ENCODE measurements at places on chromosomes 6 and 20. TPM values are rescaled to one million over a fixed set of nuclear protein-coding genes. Genes with fewer than 3 reads are reported as not detected.

CD93 gene
- polyA plus RNA-seq, result 0.02 TPM

FOXF2 gene
- 17.3 TPM for polyA plus RNA-seq

MMP24OS gene
- polyA plus RNA-seq, result 35.3 TPM

ABHD16B gene
- not detected for polyA plus RNA-seq

PSORS1C1 gene
- 0.94 TPM for polyA plus RNA-seq

NHLRC1 gene
- polyA plus RNA-seq, result 1.4 TPM

TMEM74B gene
- not detected for polyA plus RNA-seq

NR2E1 gene
- polyA plus RNA-seq, result not detected

CST4 gene
- not detected for polyA plus RNA-seq

- DNase-seq, result no peak
These were observed 208.6 kb upstream of the JARID2 start for GRCh38 chr6:15037253-15037652.

DNA sequence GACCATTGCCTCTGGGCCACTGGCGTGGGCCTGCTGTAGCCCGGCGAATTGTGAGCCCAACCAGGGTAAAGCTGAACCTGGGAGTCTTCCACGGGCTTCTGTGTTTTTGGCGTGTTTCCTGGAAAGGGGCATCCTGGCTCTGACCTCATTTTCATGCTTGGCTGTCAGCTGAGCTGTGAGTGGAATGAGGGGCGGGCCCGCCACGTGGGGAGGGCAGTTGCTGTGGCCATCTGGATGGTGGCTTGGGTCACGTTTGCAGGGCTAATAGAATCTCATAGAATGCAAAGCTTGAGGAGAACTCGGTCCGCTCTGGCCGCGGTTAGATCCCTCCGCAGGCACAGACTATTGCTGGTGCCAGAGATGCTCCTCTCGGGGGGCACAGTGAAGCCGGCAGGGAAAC lies 263.0 kb downstream of the SMOC2 start:
- no peak for DNase-seq

DNA sequence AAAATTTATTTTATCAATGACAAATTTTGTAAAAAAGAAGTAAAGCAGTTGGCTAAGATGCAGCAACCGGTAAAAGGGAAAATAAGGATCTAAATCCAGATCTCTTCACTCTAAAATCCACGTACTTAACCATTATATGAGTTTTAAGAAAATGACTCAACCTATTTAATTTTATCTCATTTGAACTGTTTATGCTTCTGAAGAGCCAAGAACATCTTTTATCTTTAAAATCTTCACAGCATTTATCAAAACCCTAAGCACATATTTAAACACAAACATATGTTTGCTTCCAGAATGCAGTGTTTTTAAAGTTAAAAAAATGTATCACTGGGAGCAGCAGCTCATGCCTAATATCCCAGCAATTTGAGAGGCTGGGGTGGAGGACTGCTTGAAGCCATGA lies 339.2 kb downstream of the NKAIN2 start:
- no peak for DNase-seq

DNA sequence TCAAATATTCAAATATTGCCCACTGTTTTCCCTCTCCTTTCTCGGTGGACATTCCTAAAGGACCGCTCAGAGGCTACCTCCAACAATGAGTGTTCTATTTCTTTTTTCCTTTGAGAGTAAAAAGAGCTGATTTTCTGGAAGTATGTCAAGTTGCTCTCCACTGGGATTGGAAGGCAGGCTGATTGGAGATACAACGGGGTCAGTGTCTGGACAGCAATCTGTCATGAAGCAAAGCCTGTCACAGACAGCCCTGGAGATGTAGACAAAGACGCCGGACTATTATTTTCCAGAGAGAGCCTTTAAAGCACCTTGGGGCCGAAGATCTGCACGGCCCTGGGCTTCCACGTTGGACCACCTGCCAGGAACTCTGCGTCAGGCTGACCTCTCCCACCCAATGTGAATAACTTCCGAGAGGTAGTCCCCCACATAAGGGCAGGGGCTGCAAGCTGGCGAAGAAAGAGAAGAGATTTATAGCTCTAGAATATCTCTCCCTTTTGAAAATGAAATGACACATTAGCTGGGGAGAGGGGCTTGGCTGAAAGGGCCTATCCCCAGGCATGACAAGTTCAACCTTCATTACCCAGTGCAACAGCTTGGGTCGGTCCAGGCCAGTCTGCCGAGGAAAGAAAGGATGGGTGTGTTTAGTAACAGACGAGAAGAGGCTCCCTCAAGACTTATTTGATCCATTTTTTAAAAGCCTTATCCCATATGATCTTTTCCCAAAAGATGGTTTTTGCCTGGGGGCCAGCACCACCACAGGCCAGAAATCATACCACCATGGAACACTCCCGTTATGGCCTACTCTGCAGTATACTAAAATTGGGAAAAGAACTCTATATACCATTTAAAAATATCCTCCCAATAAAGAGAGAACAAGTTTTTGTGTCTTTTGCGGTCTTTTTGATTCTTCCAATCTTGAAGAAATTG lies 131.1 kb downstream of the OLIG3 start:
- no peak for DNase-seq

- no peak for DNase-seq
These were observed 92.6 kb upstream of the CLDN20 start for GRCh38 chr6:155171109-155171746.

- DNase-seq, result no peak
These were observed 180.8 kb upstream of the PHACTR1 start for GRCh38 chr6:12535586-12536314.

DNA sequence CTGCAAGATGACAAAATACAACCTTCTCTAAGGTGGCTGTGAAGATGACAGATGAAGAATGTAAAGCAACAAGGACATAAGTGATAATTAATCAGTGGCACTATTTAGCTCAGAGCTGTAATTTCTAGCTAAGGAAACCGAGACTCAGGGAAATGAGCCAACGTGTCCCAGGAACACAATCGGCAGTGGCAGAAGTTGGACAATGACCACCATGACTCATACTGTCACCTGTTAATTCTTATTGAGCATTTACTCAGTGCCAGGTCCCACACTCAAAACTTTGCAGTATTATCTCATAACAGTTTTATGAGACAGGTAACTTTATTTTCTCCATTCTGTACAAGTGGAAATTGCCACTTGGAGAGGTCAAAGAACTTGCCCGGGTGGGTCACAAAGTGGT lies 55.8 kb downstream of the LAMA4 start:
- DNase-seq, result no peak

DNA sequence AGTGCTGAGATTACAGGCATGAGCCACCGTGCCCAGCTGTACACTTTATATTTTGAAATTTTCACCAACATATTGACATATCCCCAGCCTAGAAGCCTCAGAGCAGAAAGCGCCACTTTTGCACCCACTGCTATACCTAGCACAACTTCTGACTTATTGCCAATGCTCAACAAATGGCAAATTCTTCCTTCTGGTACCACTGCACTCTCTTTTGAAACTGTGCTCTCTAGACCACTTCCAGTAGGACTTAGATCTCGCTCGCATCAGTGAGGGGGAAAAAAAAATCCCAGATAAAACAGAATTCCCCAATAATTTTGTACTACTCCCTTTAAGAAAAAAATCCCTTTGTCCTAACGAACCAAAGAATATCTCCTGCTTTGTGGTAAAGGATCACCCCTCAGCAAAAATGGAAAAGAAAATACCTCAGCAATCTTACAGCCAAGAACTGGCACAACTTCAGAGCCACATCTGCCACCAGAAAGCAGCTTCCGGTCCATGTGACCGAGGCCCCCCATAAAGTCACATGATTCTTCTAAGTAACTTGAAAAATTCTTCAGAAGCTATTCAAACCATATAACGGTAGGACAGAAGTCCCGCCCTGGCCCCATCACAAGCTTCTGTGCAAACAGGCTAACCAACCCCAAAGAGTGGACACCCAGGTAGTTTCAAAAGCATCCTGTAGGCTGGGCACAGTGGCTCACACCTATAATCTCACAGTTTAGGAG lies 18.5 kb upstream of the IL17F start:
- no peak for DNase-seq

GRCh38 chr20:9945408-9945807 lies 89.4 kb upstream of the ANKEF1 start:
- DNase-seq, result no peak

DNA sequence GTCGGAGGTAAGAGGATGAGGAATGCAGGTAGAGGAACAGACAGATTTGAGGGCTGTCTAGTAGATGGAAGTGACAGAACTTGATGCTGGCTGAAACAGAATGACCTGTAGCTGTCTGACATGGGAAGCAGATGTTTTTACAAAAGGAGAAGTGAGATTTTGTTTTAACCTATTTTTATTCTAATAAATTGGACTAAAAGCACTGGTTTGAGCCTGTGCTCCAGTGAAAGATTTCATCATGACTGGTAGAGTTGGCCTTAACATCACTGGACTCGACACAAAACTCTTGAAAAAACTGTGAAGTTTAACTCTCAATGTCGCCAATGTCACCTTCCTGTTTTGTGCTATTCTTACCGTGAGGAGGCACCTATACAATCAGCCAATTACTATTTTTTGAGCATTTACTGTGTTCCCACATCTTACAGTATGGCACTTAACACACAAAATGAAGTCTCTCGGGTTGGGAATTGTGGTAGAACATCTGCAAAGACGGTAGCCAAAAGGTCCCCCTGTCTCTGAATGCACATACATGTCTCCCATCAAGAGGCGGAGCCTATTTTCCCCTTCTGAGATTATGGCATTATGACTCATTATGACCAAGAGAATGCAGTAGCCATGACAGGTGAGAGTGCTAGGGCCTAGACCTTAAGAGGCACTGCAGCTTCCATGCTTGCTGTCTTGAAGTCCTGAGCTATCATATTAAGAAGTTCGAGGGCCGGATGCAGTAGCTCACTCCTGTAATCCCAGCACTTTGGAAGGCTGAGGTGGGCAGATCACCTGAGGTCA lies 93.2 kb downstream of the FOXF2 start:
- no peak for DNase-seq

- no peak for DNase-seq
These were observed 910 bp upstream of the PCSK2 start for GRCh38 chr20:17225851-17226409.

DNA sequence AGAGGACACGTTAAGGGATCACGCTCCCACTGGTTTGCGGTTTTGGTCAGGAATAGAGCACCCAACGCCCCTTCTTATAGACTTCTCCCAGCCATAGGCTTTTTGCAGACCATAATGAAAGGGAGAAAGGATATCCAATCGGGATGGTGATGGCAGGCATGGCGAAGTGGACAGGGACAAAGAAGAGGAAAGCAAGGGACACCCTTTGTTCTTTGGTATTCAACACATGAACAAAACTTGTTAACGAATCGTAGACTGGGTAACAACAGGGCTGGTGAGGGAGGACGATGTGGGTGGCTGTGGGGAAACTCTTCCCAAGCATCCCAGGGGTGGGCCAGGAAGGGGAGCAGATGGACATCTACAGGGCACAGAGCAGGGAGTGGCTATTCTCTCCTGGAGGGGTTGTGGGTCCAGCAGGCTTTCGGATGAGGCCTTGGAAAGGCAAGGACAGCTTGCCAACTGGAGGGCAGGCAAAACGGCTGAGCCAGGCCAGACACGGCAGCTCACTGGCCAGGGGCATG lies 1.4 kb upstream of the HSP90AB1 start:
- no peak for DNase-seq

GRCh38 chr6:158730541-158730907 lies 80.7 kb downstream of the SYTL3 start:
- no peak for DNase-seq

DNA sequence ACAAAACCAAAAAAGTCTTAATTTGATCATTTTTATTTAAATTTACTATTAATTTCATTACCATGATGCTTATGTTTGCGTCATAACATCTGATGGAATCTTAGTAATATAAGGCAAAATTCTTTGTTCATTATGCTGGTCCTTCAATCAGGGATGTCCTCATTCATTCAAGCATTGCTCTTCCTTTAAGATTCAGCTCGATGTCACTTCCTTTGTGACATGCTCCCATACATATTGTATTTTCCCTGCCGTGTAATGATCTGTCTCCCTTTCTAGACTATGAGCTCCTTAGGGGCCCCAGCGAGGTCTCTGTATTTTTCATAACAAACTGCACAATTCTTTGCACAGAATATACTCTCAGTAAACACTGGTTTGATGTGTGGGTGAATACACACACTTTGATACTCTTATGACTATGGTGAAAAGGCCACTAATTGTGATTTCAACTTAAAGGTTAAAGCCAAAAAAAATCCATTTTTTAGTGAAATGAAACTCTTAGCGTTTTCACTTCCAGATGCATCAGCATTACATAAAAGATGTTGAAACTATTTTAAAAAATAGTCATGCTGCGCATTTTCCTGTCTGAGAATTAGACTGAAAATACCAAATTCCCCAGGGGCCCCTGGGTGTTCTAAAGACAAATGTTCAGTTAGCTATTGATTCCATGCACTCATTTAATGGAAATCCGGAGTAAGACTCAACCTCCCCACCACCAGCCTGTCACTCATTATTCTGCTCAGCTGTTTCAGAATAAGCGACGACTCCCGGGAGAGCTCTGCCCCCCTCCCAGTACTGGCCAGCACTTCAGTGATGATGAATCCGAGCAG lies 169.7 kb downstream of the ATXN1 start:
- DNase-seq, result no peak

DNA sequence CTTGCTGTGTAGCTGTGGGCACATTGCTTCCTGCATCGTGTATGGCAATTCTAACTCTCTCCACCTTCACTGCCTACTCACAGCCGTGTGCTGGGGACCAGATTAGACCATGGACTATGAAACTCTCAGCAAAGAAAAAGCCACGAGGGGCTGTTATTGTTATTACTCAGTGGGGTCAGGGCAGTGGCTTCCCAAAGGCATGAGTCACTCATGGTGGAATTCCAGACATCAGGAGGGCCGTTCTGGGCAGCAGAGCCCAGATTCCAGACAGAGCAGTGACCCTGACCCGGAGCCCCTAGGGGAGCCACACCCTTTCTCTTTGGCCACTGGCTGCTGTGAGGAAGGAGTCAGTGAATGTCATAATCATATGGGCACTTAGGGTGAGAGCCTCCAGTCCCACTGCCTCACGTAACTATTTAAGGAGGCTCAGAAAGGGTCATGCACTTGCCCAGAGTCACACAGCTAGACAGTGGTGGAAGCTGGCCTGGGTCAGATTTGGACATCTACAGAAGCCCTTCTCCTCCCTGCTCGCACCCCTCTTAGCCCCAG lies 22.2 kb upstream of the CCN5 start:
- peak; percentile 77 for DNase-seq

- no peak for DNase-seq
These were observed 9.9 kb upstream of the SLC17A3 start for GRCh38 chr6:25883991-25884390.

GRCh38 chr6:5759571-5759970 lies 247.2 kb downstream of the NRN1 start:
- DNase-seq, result no peak

GRCh38 chr6:154500769-154501577 lies 9.5 kb downstream of the CNKSR3 start:
- no peak for DNase-seq
